GOT3 (cell line): ENCODE measurements at places on chromosomes 6 and 20.

DNA sequence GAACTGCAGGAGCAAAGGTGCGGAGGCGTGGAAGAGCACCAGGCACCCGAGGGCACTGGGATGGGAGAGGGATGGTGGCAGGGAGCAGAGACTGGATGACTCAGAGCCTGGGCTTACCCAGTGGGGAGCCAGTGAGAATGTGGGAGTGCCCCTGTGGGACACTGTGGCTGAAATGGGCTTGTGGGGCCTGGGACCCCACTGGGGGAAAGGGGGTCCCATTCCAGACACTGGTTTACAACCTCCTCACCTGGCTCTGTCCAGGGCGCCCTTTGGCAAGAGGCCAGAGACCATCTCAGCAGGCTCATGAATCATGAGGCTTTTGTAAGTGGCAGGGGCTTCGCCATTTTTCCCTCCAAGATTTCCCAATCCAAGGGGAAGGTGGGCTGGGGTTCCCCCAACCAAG is 124.0 kb upstream of the MAFB start:
- no peak for DNase-seq

DNA sequence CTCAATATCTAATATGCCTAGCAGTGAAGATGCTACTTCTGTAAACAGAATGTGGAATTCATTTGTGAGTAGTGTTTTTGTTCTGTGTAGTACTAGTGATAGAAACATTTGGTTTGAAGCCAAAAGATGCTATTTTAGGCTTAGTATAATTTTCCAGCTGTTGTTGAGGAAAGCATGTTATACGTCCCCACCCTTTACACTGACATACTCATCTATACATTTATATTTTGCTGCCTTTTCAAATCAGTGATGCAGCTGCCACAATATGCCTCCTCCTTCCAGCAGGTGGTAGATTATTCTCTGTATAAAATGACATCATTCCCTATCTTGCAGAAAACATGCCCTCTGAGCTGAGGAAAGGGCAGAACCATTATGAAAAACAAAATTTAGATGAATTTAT is 1217.6 kb upstream of the GJE1 start:
- no peak for DNase-seq

DNA sequence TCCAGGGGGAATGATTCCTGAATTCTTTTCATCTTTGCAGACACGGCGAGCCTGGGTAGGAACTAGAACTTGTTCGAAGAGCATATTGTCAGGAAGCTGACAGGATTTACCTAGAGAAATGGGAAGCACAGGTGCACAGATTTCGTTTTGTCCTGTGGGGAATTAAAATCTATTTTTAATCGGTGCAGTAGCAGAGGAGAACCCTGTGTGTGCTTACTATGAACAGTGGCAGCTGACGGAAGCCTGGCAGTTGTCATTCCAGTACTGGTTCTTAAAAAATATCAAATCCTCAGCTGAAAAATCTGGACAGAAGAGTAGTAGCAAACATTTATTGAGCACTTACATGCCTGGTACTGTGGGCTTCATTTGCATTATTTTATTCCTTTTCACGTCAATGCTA is 609.0 kb downstream of the QKI start:
- DNase-seq, result no peak

DNA sequence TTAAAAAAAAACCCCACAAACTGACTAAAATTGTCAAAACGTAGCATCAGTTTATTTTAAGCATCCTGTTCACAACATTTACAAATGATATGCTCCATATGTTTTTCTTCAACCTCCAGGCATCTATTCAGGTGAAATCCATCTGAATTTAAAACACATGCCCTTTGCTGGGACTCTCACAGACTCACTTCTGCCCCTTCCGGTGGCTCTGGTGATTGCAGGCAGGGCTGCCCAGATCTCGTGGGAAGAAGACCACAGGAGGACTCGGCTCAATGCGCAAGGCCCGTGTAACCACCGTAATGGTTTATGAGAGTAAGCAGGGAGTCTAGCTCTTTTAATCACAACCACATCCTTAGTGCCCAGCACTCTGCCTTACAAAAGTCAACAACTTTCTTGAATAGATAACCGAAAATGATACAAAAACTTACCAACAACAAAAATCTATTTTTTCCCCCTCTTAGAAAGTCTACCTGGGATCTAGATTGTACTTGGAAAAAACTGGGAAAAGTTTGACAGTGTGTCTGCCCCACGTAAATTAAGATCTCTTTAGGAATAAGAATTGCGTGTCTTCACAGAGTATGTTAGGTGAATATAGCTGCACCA is 139.1 kb downstream of the KIF16B start:
- no peak for DNase-seq
